ENCODE measurements at places on chromosomes 12 and 14.
A peak's percentile ranks its signal among the peaks of the same experiment; 100 is the strongest.

- no peak for DNase-seq
Observed at GRCh38 chr14:33959692-33960151, 8.8 kb upstream of the EGLN3 start.

GRCh38 chr12:6765048-6765633, 1.0 kb upstream of the PTMS start:
- DNase-seq = no peak

GRCh38 chr12:5407034-5407856, 24.7 kb upstream of the NTF3 start:
- no peak for DNase-seq

DNA sequence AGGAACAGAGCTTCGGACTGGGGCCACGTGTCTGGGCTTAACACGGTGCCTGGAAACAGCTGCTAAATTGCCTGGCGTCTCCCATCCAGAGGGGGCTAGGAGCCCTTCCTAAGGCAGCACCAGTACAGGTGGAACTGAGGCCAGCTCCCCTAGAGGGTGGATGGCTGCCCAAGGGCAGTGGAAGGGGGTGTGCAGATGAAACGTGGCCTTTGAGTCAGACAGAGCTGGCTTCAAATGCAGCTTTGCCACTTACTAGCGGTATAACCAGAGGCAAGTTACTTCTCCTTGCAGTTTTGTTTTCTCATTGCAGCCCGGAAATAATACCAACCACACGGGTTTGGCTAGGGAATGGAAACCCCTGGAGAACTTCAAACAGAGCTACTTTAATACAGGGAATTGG, 59.3 kb upstream of the SLC24A4 start:
- peak; percentile 55 for DNase-seq

GRCh38 chr12:15880721-15881120, 1.5 kb upstream of the STRAP start:
- no peak for DNase-seq

- no peak for DNase-seq
Observed at GRCh38 chr12:47648056-47648579, 57.7 kb downstream of the RPAP3 start.

DNA sequence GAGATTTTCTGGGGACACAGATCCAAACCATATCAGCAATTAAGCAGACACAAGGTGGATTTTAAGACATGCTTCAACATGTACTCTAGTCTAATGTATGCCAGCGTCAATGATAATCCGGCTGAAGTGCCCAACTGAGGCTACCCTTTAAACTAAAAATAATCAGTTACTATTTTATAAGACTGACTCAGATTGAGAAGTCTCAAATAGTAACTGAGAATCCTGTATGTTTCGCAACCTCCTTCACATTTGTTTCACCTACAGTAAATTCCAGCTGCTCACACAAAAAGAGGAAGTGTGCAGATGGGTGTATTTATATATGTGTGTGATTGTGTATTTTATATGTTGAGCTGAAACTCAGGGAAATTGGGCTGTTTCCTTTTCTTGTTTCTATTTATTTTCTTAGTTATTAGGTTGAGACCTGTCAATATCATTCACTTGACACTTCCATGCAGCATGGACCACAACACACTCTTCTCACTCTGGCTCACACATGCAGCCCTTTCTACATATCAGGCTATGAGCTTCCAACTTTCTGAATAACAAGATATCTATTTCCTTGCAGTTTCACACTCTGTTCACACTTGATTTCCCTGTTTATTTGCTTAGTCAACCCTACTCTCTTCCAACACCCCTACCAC, 1224.9 kb upstream of the TMEM132C start:
- no peak for DNase-seq

DNA sequence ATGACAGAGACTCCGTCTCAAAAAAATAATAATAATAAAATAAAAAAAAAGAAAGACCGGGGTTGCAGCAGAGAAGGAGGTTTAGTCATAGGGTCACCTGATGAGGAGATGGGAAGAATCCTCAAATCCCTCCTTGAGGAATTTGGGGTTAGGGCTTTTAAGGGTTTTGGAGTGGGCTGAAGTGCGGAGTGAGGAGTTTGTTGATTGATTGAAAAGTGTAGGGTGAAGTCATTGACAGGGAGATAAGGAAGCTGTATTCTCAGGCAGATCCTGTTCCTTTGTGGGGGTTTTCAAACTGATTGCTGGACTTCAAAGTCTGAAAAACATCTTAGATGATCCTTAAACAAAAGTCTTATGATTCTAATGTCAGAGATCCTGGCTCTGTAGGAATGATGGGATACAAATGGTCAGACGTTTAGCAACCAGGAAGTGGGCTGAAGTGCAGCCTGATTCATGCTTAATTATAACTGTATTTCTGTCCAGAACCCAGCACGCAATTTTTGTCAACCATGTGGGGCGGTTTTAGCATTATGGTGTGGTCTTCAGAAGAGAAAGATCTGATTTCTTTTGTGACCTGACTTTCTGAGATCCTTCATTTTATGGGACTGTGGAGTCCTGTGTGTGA, 16.0 kb downstream of the FNTB start:
- peak; percentile 39 for DNase-seq

- DNase-seq = no peak
Observed at GRCh38 chr14:79693935-79694334, 517.4 kb downstream of the DIO2 start.

- DNase-seq = peak; percentile 1
Observed at GRCh38 chr12:77299910-77300669, 234.7 kb upstream of the E2F7 start.

DNA sequence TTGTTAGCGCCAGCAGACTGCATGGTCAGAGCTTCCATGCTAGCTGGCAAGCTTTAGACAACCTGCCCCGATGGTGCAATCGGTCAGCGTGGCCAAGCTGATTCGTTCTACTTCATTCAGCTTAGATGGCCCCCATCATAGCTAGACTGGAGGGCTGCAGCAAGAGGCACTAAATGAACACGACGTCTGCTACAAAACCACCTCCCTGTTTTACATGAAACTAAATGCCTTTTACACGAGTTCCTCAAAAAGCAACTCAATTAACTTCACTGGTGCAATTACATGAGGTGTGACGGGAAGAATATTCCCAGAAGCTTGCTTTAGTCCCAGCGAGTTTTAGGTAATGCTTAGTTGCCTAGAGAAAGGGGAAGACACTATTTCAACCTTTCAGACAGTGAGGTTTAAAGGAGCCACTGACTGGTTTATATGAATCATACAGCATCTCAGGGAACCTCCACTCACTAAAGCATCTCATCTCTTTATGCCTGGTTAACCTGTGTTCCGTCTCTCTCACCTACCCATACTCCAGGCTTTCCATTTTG, 8.4 kb downstream of the NIN start:
- no peak for DNase-seq

- DNase-seq = no peak
Observed at GRCh38 chr14:105091054-105091516, 25.9 kb upstream of the GPR132 start.

GRCh38 chr12:14982991-14983390, 10.1 kb downstream of the PDE6H start:
- DNase-seq = peak; percentile 60

- no peak for DNase-seq
Observed at GRCh38 chr14:26522967-26523366, 74.9 kb downstream of the NOVA1 start.

- DNase-seq = no peak
Observed at GRCh38 chr12:48175613-48176416, 7.6 kb upstream of the CCDC184 start.

DNA sequence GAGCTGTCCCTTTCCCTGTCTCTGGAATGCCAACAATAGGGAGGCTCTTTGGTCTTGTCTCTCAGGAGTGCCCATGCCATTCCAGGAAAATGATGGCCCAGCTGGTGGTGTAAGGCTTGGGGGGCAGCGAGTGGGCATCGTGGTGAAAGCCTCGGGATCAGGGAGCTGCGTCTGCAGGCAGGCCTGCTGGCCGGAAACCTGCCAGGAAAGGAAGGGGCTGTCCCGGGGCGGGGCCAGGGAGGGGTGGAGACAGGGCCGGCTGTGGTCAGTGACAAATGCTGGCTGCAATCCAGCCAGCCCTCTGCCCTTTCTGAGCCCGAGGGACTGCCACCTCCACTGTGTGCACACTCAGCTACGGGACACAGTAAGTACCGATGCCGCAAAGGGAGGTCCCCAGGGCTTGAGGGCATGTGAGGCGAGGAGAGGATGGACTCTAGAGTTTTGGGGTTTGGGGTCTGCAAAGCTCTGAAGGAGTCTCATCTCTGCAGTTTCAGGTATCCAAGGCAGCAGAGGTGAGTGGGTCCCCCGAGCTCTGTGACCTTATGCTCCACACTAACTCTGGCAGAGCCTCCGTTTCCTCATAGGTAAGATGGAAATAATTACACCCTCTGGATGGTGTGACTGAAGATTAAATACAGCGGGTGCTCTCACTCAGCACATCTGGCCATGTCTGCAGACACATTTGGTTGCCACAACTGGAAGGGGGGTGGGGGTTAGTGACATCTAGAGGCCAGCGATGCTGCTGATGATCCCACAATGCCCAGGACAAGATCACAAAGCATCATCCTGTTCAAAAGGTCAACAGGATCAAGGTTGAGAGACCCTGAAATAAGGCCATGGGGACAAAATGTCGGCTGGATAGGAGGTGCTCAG, at the start of gene SERPINA5:
TSS of gene SERPINA5 (plus strand) at position 300 of the 873 bp plus-strand sequence. CDS start 5,937 bp downstream, outside the sequence.
- peak; percentile 5 for DNase-seq

- no peak for DNase-seq
Observed at GRCh38 chr14:63130531-63130930, 73.7 kb upstream of the RHOJ start.

GRCh38 chr12:64691795-64692583, 67.2 kb downstream of the GNS start:
- peak; percentile 42 for DNase-seq

DNA sequence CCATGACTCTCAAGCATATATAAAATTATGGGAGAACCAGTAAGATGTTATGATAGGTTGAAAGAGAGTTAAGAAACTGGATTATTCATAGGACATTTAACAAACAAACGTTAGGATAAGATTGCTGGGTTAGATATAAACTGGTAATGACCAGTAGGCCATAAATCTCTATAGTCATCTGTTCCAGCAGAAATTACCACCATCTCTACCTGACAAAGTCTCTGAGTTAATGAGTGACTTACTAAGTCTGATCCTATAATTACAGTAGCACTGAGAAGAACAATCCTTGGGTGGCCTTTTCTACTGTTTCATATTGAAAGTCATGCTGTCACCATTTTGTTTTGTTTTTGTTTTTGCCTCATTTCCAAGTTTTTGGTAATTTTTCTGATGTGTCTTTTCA, 136.9 kb upstream of the CNOT2 start:
- DNase-seq = no peak

GRCh38 chr14:42222924-42223471, 616.3 kb downstream of the LRFN5 start:
- peak; percentile 6 for DNase-seq

GRCh38 chr14:69877492-69877891, 1.7 kb upstream of the SMOC1 start:
- peak; percentile 59 for DNase-seq

DNA sequence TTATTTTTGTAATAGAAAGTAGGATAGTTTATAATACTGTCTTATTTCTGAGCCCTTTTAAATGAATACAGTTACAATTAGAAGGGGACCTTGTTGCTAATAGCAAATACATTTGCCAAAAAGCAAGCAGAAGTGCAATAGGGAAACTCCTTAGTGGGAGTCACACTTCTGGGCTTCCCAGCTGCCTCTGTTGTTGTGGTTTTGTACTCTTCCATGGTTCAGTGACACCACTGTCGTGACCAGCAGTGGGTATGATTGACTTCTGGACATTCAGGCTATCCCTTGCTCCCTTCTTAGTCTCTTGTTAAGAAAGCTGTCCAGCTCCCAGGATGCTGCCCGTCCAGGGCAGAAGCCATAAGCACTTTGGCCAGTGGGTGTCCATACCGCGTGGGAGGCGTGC, 22.6 kb downstream of the TCTN1 start:
- DNase-seq = peak; percentile 68

- DNase-seq = peak; percentile 91
Observed at GRCh38 chr12:109461049-109461845, 15.9 kb downstream of the KCTD10 start.

- DNase-seq = no peak
Observed at GRCh38 chr14:38309522-38310277, 53.8 kb upstream of the CLEC14A start.

- DNase-seq = peak; percentile 32
Observed at GRCh38 chr14:68684466-68685418, 108.1 kb downstream of the ZFP36L1 start.

DNA sequence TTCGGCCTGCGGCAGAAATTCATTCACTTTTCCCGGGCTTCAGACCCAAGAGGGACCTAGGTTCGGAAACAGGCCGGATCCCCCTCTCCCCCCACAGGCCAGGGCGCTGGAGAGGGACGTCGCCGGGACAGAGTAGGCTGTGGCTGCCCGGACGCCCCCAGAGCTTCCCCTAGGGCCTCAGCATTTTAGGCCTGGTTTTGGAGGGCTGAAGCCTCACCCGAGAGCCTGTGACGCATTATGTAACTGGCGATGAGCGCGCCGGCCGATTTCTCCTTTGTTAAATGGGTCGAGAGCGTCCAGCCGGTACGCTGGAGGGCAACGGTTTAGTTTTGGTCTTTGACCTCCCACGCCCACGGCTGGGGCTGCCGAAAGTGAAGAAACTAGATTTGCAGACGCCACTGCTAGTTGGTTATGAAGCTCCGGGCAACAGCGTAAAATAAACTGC, 657 bp downstream of the PEBP1 start:
- peak; percentile 87 for DNase-seq

- no peak for DNase-seq
Observed at GRCh38 chr12:108514468-108514972, 557 bp upstream of the FICD start.

- peak; percentile 30 for DNase-seq
Observed at GRCh38 chr12:128864516-128865186, 11.4 kb downstream of the GLT1D1 start.

GRCh38 chr12:43206396-43206795, 345.6 kb downstream of the ADAMTS20 start:
- no peak for DNase-seq
